ENCODE measurements at places on chromosomes 2 and 18.

DNA sequence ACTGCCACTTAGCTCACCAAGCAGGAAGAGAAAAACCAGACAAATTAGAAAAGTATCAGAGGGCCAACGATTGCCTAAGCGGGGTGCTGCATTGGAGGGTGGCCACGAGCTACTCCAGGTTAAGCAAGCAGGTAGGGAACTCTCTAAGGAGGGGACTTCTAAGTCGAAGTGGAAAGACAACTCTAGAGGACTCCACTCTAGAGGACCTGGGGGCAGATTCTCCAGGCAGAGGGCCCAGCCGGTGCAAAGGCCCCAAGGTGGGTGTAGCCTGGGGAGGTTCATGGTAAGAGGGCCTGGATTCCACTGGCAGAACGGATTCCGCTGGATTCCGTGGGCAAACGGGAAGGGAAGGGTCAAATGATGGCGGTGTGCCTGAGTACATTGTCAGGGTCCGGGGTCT is 12.7 kb downstream of the FBLN7 start:
- DNase-seq, result no peak

- no peak for DNase-seq
These were observed 95.3 kb downstream of the GALR1 start for GRCh38 chr18:77344786-77345500.

DNA sequence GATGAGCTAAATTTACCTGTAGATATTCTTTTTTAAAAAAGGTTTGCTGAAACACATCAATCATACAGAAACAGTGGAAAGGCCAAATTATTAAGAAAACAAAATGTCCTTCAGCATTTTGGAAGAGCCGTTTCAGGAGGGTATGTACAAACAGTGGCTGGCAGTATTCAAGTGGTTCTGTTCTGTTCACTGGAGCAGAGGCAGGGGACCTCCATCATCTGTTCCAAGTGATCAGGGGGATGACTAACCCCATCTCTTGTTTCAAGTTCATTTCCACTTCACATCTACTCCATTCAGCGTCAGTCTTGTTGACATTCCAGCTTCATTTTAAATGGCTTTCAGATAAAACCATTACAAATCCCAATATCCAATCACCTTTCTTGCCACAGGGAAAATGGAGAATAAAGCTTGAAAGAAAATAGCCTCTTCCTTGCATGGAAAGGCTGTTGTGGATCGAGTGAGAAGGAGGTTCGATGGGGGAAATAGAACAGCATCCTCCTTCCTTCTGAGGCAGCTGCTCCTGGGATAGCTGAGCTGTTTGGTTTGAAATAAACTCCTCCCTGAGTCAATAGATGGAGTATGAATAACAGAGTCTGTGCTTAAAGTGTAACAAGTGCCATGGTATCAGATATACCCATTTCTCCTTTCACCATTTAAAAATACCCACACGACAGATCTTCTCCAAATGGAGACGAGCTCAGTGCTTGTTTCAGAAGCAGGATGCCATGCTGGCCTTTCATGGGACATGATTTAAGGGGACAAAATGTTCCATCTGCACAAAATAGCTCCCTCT is 63.7 kb upstream of the OTOF start:
- DNase-seq, result no peak

DNA sequence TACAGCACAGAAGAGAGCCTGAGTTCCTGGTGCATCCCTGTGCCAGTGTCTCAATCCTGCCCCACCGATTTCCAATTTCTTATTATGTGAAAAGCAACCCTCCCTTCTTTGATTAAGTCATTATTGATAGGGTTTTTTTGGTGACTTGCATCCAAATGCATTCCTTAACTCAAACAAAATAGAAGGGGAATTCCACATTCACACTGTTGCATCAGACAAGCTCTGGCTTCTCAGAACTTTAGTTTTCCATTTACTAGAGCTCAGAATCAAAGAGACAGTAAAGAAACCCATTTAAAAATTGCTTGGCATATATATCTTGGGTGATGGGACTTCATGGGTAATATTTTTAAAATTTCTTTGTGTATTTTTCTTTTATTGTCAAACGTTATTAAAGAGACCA is 13.8 kb upstream of the TMEM200C start:
- DNase-seq, result no peak

GRCh38 chr18:58393295-58393694 is 235.6 kb downstream of the ALPK2 start:
- DNase-seq, result no peak

GRCh38 chr2:105803773-105804172 is 59.1 kb downstream of the NCK2 start:
- DNase-seq, result no peak

DNA sequence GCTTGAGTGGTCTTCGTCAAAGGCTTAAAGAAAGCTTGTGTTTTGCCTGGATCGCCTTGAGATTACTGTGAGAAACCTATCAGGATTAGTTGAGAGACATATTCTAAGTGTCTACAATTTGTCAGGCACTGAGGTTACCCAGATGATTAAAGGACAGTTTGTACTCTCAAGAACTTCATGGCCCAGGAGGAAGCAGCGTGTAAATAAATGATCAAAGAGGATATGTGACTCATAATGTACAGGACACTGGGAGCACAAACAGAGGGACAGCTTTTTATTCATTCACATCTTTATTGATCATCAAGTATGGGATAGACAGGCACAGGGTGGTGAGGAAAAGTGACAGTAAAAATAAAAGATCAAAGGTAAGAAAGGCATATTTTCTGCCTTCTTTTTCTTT is 152.6 kb upstream of the FSHR start:
- no peak for DNase-seq

GRCh38 chr2:3759331-3759730 is 56.0 kb downstream of the DCDC2C start:
- no peak for DNase-seq

GRCh38 chr18:60502591-60502990 is 130.0 kb upstream of the MC4R start:
- DNase-seq, result no peak

DNA sequence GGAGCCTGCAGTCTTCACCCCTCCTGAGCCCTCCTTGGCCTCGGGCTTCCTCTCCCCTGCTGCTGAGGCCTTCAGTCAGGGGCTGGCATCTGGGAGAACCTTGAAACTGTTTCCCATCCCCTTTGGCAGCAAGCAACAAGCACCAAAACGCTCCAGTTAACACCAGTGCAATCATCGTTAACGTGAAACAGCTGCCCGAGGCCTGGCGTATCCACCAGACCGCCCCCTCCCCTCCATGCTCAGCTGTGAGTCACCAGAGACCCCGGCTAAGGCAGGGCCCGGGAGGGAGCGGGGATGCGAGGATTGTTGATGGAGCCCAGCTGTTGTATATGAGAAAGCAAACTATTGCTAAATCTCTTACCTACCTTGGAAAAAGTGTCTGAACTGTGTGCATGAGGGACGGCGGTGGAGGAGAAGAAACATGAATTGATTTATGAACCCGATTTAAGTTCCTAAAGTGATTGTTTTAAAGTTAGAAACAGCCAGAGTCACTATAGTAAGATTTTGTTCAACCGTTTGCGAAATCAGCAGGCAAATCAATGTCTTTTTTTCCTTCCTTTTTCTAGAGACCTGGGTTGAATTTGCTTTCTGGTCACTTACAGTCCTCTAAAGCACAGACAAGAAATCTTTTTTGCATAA is 5.2 kb downstream of the ZFP36L2 start:
- peak; percentile 41 for DNase-seq

DNA sequence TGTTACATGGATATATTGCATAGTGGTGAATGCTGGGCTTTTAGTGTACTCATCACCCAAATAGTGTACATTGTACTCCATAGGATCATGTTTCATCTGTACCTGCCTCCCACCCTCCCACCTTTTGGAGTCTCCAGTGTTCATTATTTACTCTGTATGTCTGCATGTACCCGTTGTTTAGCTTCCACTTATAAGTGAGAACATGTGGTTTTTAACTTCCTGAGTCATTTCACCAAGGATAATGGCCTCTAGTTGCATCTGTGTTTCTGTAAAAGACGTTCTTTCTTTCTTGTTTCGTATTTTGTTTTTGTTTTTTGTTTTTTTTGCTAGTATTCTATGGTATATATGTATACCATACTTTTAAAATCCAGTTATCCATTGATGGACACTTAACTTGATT is 107.5 kb downstream of the MSTN start:
- no peak for DNase-seq

GRCh38 chr2:106581328-106581727 is 94.2 kb downstream of the CD8B2 start:
- DNase-seq, result no peak

- DNase-seq, result no peak
These were observed 32.2 kb upstream of the ELAC1 start for GRCh38 chr18:50935493-50936191.
